Stimulated activated CD4-positive, alpha-beta T cell treated with anti-CD3 and anti-CD28 coated beads, Interleukin-1b, Interleukin-23, amount 100 ng/mL, for 1 hour (primary cell): ENCODE measurements at places on chromosomes 11 and 22.

- DNase-seq: no peak
These were observed 15.7 kb upstream of the FBXO3 start for GRCh38 chr11:33790040-33790439.

DNA sequence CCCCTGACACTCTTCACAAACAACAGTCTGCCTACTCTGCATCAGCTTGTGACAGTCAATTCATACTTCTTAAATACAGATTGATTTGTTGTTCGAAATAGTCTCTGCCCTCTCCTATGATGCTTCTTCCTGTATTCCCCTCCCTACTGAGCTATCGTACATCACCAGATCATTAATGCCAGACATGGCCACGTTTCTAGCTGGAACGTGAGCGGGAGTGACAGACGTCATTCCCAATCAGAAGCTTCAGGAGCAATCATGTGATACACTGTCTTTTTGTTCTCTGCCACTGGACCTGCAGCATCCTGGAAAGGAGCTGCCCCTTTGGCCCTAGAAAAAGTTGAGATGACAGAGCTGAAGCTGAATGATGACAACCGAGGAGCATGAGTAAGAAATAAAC, 48.5 kb downstream of the CSNK2A3 start:
- no peak for DNase-seq

DNA sequence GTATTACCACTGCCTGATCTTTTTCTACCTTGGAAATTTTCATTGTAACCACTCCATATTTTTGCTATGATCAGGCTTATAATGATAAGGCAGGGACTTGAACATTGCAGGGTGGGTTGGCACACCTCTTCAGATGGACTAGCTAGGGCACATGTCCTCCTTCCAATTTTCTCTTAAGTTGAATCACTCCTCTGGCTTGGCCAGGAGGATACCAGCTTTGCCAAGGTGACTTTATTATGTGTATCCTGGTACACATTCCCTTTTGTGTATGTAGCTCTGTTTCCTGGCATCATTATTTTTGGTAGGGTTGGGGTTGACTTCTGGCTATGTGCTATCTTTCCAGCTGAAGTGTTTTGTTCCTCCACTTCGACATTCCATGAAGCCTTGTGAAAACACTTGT, 8.5 kb upstream of the LDLRAD3 start:
- no peak for DNase-seq

DNA sequence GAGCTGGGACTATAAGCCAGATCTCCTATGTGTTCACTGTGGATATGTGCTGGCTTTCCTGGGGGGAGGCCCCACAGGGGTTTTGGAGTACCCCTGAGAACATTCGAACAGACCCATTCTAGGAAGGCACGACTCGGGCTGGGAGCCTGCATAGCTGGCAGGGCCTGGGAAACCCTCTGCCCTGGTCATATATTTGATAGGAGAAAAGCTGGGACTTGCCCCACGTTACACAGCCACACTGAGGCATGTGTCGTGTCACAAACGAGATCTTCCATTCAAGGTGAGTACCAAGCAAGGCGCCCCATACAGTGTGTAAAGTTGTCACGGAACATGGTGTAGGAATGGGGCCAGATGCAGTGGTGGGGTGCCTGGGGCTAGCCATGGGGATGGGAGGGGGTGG, 11.2 kb downstream of the MYO7A start:
- no peak for DNase-seq

GRCh38 chr11:15471048-15471894, 356.5 kb downstream of the INSC start:
- DNase-seq: no peak

- DNase-seq: no peak
These were observed 14.0 kb downstream of the CFAP300 start for GRCh38 chr11:102061276-102061675.

- DNase-seq: no peak
These were observed 125.7 kb upstream of the C11orf58 start for GRCh38 chr11:16612566-16613261.

DNA sequence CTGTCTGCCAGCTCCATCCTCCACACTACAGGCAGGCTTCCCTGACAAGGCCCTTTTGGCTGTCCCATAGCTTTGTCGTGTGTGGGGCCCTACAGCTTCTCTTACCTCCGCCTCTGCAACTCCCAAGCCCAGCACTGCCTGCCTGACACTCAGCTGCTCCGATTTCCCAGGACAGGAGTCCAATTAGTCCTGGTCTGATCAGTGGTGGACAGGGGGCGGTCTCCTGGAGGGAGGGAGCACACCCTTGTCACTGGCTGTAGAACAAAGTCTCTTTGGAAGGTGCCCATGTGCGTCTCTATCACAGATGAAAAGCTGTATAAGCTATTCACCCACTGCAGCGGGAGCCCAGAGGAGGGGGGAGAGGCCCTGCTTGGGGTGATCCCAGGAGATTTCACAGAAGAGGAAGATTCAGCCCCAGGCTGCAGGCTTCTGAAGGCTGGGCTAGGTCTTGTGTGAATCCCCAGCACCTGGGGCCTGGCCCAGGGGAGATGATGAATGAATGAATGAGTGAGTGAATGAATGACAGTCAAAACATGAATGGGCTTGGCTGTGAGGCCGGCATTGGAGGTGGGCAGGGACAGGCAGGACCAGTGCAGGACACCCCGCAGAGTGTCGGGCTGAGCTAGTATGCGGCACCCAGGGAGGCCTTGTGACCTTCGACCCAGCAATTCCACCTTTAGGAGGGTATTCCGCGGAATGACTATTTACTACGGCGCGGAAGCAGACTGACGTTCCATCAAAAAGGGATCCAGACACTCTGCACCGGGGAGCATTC, 142.4 kb downstream of the CACNA1I start:
- DNase-seq: no peak

DNA sequence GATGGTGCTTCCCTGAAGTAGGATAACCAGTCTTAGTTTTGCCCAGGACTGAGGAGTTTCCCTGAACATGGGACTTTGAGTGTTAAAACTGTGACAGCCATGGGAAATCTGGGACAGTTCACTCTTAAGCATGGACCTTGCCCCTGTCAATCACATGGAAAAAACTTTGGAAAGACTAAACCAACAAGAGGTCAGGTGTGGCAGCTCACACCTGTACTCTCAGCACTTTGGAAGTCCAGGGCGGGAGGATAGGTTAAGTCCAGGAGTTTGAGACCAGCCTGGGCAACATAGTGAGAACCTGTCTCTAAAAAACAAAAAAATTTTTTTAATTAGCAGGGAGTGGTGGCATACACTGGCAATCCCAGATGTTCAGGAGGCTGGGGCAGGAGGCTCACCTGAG, 3.3 kb upstream of the AMBRA1 start:
- no peak for DNase-seq

DNA sequence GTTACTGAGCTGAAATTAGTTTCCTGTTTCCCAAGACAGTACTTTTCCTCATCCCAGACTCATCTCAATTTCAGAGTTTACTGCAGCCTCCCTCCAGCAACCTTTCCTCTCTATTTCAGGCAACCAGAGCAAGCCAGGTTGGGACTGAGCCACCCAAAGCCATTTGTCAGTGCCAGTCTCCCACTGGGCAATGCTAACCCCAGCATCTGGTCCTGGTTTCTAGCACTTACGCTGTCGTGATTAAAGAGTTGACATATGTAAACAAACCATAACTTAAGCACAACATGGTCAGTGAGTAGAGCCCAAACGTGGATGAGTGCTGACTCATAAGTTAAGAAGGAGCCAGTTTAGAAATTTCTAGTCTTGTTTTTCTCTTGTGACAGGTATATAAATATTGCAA, 119.6 kb upstream of the BLID start:
- no peak for DNase-seq

DNA sequence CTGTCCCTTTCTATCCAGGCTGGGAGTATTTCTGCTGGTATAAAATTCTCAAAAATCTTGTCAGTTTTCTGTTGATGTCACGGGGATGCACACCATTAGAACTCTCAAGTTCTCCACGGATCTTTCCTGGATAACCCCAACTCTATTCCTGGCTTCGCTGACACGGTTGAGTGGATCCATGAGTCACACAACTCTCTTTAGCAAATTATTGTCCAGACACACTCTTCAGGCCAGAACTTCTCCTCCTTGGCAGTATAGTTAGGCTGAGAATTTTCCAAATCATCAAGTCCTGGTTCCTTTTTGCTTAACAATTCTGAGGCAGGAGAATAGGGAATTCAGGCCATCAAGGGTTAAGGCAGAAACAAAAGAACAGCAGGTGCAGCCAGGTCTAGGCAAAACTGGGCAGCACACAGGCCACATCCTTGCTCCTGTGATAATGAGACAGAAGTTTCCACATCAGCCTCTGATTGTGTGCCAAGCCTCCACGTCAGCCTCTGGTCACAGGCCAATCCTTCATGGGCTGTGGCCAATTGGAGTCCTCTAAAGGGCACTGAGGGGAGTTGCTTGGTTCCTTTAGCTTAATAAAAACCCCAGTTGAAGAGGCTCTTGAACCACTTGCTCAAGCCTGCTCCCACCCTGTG, 5.7 kb upstream of the ACAT1 start:
- no peak for DNase-seq

- no peak for DNase-seq
These were observed 749.2 kb downstream of the NTM start for GRCh38 chr11:132119573-132119972.

DNA sequence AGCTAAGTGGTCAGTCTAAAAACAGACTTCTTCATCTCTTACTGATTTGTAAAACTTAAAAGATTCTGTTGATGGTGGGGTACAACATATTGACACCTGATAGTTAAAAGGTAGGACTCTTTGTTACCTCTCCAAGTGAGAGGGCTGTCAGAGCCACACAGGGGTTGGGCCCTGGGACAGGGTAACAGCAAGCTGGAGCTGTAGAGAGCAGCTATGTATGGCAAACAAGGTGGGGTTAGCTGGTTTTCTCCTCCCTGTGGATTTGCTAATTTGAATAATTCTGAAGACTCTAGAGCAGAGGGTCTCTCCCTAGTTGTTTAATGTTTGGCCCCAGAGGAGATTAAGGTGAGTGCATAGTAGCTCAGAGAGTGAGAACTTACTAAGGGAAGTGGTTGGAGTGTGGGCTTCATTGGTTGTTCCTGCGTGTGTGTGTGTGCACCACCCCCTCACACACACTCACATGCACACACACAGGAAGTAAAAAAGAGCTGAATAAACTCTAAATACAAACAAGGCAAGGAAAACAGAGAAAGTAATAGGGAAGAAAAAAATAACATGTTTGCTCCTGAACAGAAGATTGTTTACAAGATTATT, 9.2 kb upstream of the GAS2 start:
- DNase-seq: no peak

GRCh38 chr11:75574698-75575602, 12.9 kb downstream of the SERPINH1 start:
- no peak for DNase-seq

DNA sequence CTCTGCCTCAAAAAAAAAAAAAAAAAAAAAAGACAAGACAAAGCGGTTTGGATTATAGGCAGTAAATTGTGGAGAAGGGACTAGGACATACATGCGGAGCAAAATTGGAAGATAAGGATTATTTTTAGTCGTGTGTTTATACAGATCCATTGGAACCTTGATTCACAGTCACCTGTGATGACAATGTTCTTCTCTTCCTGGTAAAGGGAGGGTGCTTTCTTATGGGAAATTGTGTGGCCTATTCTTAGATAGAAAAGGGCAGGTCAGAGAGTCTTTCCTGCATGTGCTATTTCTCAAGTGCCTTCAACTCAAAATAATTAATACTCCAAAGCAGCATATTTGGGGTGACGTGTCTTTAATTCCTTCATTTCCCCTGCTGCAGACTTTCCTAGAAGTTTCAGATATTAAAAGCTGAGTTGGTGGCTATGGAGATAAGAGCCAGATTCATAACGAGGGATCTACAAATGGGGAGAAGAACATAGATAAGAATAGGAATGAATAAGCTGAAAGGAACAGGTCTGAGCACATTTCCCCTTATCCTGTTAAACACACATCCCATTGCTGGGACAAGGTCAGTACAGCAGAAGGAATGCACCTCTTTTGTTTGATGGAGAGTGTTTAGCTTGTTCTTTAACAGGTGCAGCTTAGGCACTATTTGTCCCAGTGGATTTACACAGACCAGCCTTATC, 22.5 kb downstream of the GSTT2B start:
- no peak for DNase-seq

DNA sequence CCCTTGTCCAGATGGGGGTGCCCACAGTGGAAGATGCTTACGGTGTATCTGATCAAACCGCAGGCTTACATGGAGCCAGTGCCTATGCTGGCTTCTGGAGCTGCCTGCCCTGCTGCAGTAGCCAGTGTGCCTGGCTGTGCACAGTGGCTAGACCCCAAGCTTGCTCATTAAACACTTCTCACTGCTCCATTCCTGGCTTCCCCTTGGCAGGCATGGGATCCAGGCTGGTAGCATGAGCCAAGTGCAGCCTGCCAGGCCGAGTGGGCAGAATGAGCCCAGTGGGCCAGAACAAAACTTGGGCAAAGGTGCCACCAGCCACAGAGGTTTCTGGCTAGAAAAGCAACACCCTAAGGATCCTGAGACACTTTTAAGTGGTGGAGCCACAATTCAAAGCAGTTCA, 55.4 kb upstream of the B3GNT6 start:
- no peak for DNase-seq

- no peak for DNase-seq
These were observed 151.0 kb upstream of the B3GAT1 start for GRCh38 chr11:134562941-134563471.

DNA sequence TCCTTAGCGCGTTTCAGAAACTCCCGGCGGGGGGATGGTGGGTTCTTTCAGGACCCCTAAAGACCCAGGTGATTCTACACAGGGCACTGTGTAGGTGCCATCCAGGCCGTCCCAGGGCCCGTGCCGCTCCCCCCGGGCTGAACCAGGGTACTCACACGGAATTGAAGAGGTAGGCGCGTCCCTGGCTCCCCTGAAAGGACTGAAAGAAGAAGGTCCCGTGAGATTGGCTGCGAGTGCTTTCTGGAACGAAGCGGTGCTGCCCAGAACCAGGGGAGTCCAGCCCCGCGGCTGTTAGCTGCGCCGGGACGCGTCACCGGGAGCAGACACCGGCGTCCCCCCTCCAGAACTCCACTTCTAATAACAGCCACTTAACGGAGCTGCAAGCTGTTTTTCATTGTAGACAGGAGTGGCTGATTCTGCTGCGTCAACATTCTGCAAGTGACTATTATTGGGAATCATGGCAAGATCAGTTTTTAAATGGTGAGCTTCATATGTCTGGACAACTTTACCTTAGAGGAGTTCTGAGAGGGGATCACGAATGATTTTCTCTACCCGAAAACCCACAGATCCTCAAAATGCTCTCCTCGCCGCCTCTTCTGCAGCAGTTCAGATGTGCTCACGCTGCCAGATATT, 31.8 kb downstream of the YPEL1 start:
- DNase-seq: no peak

DNA sequence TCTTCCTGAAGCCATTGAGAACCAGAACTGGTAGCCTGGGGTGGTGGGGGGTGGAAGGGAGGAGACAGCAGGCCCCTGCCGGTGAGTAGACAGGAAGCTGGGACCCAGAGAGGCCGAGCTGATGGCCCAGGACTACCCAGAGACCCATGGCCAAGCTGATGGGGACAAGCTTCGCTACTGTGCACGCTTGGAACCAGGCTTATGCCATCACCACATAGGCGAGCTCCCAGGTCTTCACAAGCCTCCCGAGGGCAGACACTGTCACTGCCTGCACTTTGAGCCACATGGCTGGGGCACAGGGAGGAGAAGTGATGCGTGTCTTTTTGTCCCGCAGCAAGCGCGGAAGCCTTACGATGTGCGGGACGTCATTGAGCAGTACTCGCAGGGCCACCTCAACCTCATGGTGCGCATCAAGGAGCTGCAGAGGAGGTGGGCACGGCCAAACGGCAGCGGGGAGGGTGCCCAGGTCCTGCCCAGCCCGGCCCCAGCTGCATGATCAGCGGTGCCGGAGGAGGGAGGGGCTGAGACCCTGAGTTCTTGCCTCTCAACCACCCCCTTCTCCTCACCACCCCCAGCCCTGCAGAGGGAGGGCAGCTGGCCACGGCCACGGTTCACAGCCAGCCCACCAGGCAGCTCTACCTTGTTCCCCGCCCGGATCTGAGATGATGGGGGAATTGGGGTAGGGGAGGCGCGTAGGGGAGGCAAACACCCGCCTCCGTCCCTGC, 76.0 kb upstream of the KCNQ1OT1 start:
- DNase-seq: no peak
